Pancreas (tissue), 10 donors: ENCODE measurements at places on chromosomes 4 and X. TPM values are rescaled to one million over a fixed set of nuclear protein-coding genes. Genes with fewer than 3 reads are reported as not detected.

DNA sequence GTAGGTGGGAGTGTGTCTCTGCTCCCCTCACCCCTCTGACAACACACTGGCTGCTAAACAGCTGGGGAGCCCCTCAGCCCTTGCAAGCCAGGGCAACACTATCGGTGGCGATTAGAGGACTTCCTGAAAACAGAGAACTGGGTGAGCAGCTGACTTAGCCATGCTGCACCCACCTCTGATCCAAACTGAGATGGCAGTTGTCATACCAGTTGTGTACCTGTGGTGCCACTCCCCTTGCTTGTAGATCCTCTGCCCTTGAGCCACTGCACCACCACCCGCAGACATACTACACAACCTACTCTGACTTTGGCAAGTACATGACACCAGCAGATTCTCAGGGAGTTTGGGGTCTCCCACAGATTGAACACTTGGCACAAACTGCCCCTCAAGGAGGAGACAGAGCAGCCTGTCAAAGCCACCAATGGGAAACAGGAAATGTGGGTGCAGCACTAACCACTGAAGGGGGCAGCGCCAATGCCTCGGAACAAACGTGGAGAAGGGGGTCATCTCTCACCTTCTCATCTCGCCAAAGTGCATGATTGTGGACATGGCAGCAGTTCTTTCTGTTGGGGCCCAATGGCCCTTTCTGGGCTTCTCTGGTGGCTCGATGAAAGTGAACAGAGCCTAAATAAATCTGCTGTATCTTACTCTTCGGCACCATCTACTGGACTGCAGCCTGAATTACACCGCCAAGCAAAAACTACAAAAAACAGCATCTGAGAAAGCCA is 119.8 kb downstream of the NEK1 start:
- no peak overlapping the region for H3K27ac ChIP-seq
- no peaks in the 10 kb centered on the region for H3K4me1 ChIP-seq
- no peaks in the 10 kb centered on the region for H3K27me3 ChIP-seq
- no peaks in the 10 kb centered on the region for H3K36me3 ChIP-seq
- no peak for DNase-seq

DNA sequence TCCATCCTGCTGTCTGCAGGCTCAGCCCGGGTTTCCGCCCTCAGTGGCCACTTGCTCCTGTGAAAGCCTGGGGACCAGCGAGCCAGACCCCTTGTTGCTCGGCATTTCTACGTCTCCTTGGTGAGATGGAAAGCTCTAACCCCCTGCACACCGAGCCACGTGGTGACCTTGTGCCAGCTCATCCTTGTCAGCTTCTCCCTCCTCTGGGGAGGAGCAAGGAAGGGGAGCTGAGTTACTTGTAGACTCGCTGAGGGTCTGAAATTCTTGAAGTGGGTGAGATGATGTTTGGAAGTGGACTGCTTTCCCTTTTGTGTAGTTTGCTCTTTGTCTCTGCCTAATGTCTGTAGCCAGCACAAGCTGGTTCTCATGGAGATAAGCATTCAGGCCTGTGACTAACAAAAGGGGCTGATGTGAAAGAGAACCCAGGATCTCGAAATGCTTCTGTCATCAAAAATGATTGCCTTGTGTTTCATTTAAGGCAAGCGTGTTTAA is 29.3 kb downstream of the RGS12 start:
- H3K36me3 ChIP-seq = peaks cover 4% of the 10 kb centered on the region
- H3K4me1 ChIP-seq = no peaks in the 10 kb centered on the region
- H3K27ac ChIP-seq = no peak overlapping the region
- no peak for DNase-seq
- no peaks in the 10 kb centered on the region for H3K27me3 ChIP-seq

GRCh38 chr4:10866666-10867065 is 182.1 kb upstream of the CLNK start:
- DNase-seq = no peak
- H3K36me3 ChIP-seq = no peaks in the 10 kb centered on the region
- no peaks in the 10 kb centered on the region for H3K4me1 ChIP-seq
- H3K27ac ChIP-seq = no peak overlapping the region
- H3K27me3 ChIP-seq = no peaks in the 10 kb centered on the region

GRCh38 chr4:130705023-130705422 is 1609.1 kb downstream of the C4orf33 start:
- H3K27me3 ChIP-seq = no peaks in the 10 kb centered on the region
- no peak overlapping the region for H3K4me3 ChIP-seq
- no peaks in the 10 kb centered on the region for H3K36me3 ChIP-seq
- DNase-seq = no peak
- no peak overlapping the region for H3K27ac ChIP-seq

- no peak for DNase-seq
- no peak overlapping the region for H3K27ac ChIP-seq
Measured at GRCh38 chrX:370244-370962, 16.3 kb downstream of the PPP2R3B start.

- H3K36me3 ChIP-seq = no peaks in the 10 kb centered on the region
- H3K4me3 ChIP-seq = no peak overlapping the region
- H3K27ac ChIP-seq = no peak overlapping the region
- no peak for DNase-seq
Measured at GRCh38 chr4:110108422-110108821, 90.0 kb downstream of the ELOVL6 start.

The S100G gene
- not detected for total RNA-seq

The SHROOM4 gene
- total RNA-seq = 0.92 TPM
